ENCODE measurements at places on chromosomes 6 and 20.
A peak's percentile ranks its signal among the peaks of the same experiment; 100 is the strongest.

- no peak for DNase-seq
These were observed 994.6 kb upstream of the ADGRB3 start for GRCh38 chr6:67640484-67640883.

- DNase-seq, result no peak
These were observed 26.2 kb downstream of the CDYL start for GRCh38 chr6:4802312-4802935.

GRCh38 chr6:9583753-9584352 lies 831.0 kb downstream of the TFAP2A start:
- DNase-seq, result no peak

GRCh38 chr6:129345890-129346289 lies 364.1 kb downstream of the ARHGAP18 start:
- no peak for DNase-seq

GRCh38 chr20:40678286-40678875 lies 10.7 kb downstream of the MAFB start:
- DNase-seq, result no peak

DNA sequence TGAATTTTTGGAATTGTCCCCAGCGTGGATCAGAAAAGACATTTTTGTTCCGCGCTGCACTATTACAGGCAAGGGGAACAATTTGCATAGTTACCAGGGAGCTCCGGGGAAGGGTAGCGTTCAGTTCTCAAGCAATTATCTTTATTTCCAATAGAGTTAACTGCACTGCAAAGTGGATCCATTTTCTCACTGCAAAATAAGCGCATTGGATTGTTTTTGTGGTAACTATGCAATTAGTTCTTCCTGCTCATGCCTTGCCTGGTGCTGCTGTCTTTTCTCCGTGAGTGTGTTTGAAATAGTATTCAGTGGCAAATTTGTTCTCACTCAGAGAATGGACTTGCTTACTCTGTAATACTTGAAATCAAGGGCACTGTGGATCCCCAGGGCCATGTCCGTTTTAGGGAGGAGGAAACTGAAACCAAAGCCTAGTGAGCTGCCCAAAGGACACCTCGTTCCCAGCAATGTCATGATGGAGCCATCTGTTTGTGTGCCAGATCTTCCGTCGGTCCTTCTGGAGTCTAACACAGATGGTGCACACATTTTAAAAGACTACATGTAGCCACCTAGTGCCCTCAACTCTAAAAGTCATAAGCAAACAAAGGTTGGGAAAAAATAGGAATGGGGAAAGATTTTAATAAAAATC lies 7.4 kb upstream of the PCK1 start:
- no peak for DNase-seq

DNA sequence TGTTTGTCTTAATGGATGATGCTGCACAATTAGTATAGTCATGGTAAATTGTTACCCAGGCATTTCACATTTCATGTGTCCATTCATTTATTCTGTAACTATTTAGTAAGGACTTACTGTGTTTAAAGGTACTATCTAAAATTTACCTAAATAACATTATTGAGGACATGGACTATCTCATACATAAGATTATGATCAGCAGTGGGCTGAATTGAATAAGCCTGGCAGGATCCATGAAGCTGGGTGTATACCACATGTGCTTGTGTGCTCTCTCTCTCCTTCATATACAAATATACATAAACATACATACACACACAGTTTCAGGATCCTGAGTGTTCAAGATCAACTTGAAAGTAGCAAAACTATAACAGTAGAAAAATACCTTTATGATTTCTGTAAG lies 595.4 kb downstream of the EPM2A start:
- no peak for DNase-seq

- DNase-seq, result no peak
These were observed 140.9 kb downstream of the NCOA3 start for GRCh38 chr20:47642624-47643023.

GRCh38 chr20:47818996-47819609 lies 33.8 kb upstream of the SULF2 start:
- no peak for DNase-seq

- DNase-seq, result no peak
These were observed 1196.7 kb upstream of the CITED2 start for GRCh38 chr6:140571145-140571544.

DNA sequence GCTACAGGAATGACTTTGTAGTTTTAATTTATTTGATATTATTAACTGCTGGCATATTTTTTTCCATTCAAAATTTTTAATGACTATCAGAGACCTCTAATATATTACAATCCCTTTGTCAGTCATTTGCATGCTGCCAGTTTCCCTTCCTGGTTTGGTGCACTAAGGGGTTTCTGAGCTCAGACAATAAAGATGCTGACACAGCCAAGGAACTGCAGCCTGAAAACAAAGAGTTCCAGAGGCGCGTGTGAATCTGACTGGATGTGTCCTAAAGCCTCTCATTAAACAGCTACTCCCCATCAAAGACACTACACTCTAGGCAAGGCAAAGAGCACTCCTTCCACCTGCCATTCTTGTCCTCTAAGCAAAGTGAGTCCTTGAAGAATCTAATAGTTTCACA lies 116.8 kb upstream of the DST start:
- no peak for DNase-seq

GRCh38 chr6:9647599-9647998 lies 767.3 kb downstream of the TFAP2A start:
- DNase-seq, result no peak

- peak; percentile 52 for DNase-seq
These were observed 35.3 kb downstream of the EFCAB8 start for GRCh38 chr20:32894026-32894483.

DNA sequence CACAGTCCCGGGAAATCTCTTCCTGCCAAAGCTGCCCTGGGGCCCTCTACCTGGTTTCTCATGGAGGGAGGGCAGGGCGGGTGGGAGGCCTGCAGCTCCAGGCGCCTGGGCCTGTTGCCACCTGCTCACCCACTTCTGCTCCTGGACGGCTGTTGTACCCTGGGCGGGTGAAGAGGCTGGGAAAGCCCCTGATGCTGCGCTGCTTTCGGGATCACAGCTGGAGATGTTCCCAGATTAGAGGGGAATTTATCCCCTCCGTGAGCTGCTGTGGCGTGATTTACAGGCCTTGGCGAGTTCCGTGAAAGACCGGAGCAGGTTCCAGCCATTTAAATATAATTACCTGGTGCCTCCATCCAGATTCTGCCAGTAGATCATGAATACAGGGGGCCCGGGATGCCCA lies 12.3 kb upstream of the VSTM2L start:
- no peak for DNase-seq

GRCh38 chr20:51494241-51495110 lies 48.0 kb downstream of the NFATC2 start:
- no peak for DNase-seq

- DNase-seq, result no peak
These were observed 18.4 kb upstream of the FAM209A start for GRCh38 chr20:56506103-56506502.

DNA sequence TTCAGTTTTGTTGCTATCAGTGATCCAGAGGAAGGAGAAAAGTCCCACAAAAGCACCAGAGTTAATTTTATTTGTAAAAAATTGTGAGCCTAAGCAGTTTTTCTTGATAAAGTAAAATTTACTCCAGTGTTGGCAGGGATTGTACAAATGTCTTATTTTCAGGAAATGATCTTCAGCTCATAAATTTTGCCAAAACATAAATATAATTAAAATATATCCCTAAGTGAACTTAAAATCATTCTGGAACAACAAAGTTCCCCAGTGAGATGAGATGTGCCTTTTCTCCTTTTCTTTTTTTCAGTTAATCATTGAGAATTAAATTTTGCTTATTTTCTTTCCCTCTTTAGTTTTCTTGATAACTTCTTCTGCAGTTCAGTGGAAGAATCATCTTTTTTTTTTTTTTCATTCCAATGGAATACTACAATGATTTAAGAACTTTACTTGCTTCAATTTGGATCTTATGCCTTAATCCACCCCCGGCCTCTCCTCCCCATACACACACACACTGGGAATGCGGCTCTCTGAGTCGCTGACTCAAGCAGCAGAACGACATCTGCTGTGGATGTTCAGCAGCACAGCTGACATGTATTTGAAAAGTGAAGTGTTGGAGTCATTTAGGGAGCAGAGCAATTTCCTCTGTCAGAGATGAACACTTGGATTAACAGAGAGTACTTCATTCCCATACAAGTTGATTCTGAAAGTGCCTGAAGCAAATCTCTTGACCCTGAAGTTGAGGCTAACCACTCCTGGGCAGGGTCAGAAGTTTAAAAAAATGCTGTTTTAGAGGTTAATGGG lies 27.7 kb upstream of the LAMA4 start:
- no peak for DNase-seq

GRCh38 chr6:122799916-122800686 lies 11.0 kb downstream of the SMPDL3A start:
- no peak for DNase-seq

- DNase-seq, result peak; percentile 13
These were observed 15.0 kb downstream of the CALHM6 start for GRCh38 chr6:116476002-116476678.

GRCh38 chr20:64154590-64155257 lies 9.5 kb upstream of the MYT1 start:
- no peak for DNase-seq

DNA sequence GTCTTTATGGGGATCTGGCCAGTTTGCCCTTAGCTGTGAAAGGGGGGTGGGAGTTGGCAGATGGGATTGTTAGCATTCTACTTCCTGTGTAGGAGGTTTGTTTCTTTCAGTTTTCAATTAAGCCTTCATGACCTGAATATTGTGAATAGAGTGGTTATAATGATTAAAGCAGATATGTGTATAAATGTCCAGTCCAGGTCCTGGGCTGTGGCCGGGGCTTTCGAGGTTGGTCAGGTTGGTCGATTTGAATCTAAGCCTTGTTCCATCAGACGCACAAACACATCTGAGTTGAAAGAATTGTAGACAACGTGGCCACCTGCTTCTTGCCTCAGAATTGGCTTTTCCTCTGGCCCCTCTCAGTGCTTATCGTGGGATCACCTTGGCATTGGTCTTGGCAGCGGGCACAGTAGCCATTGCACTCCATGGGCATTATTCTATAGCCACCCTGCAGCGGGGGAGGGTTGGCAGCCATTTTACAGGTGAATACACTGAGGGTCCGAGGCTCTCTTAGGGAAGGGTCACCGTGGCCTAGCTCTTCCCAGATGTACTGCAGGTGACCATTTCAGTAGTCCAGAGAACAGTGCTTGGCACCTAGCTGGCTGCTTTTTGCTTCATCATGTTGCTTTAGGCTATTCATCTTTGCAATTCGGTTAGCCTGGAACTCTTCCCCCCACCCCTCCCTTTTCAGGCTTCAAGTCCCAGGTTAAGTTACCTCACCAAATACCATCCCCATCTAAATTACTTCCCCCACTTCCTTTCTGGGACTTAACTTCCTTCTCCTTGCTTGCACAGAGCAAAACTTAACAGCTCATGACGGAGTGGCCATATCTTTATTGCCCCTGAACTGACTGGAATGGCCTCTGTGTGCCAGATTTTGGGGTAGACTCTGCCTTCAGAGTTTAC lies 1.1 kb downstream of the RNF114 start:
- peak; percentile 57 for DNase-seq

DNA sequence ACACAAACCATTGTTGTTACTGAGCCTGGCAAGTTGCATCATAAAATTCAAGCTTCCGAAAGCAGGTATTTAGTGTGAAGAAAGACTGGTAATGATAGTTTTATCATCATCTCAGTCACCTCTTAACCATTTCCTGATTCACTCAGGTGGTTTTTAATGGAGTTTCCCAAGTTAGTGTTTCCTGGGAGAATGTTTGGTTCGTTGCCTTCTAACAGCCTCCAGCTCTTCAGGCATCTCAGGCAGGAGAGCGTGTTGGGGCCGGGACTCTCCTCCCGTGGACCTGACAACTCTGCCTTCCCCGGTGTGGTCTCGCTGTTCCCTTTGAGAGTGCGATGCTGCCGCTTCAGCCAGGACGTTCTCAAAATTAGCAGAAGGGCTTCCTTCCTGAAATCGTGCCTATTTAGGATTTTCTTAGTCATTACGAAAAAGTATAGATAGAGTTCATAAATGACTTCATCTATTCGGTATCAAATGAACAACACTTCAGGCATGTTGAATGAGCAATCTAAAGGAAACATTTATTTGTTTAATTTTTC lies 105.0 kb upstream of the QKI start:
- DNase-seq, result no peak

GRCh38 chr6:32903952-32904351 lies 36.9 kb downstream of the HLA-DMB start:
- DNase-seq, result no peak

DNA sequence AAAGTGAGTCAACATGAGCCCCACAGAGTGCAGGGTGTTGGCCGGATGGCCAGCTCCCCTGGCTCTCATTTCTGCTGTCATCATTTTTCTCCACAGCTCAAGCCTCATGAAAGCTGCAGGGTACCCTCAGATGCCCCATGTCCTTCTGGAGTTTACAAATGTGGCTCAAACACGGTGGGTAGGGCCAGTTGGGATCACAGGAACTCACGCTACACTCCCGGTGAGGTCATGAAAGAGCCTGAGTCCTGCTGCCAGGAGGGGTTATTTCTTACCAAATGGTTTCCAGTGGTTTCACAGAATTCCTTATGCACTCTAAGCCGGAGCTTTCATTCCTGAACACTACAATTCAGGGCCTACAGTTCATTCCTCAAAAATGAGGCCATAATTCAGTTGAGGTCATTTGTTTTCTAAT lies 78.7 kb downstream of the TMEM170B start:
- no peak for DNase-seq

DNA sequence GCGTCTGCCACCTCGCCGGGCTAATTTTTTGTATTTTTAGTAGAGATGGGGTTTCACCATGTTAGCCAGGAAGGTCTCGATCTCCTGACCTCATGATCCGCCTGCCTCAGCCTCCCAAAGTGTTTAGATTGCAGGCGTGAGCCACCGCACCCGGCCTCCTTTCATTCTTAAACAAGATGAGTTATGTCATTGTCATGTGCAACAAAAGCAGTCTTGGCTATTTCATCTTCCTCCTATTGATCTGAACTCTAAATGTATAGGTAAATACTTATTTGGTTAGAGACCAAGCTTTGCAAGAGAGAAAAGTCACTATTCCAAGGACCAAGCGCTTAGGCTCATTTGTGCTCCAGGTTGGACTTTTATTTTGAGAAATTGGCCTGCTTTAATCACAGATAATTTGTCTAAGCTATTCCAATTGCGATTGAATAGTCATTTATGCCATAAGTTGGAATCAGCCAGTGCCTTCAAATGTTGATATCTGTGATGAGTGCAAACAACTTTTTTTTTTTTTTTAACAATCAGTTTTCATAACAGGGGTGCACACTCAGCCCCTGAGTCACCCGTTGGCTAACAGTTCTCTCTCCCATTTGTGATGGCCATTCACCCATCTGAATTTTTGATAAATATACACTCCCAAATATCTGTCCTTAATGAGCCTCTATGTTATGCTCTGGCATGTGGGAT lies 167.3 kb downstream of the BCAS1 start:
- DNase-seq, result no peak

DNA sequence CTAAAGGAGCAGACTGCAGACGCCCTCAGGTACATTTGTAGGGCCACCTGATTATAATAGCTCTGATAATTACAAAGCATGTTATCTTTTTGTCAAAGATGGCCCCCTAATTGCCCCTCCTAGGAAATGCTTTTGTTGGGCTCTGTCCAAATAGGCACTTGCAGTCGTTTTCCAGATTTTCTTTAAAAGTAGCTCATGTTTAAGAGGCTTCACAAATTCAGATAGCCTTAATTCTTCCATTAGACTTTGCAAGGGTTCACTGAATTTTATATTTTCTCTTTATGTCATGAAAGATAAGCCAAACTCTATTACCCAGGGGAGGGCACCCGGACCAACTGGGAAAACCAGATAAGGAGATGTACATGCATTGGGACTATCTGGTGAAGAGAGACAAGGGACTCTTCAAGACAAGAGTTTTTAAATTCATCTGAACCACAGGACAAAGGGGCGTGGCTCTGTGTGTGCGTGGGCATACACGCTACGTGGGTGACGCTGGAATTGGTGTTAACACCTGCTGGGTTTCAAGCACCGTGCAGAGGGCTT lies 95.6 kb downstream of the TOX2 start:
- DNase-seq, result no peak
